ENCODE measurements at places on chromosomes 6 and 20.

DNA sequence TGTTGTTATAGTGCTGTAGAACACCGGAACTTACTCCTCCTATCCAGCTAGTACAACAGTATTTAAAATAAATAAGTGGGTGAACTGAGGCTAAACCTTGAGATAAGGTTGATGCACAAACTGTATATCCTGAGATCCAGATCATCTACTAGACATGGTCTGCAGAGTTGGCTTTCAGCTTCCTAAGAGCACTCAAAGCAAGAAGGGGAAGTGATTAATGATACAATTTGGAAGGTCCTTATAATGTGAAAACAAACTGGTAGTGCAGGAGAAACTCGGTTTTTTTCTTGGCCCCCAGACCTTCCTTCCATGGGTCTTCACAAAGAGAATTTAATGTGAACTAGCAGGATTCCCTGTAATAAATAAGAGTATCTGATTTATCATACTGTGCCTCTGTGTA is 27.4 kb upstream of the RREB1 start:
- DNase-seq, result no peak

- DNase-seq, result no peak
These were observed 155.3 kb downstream of the MTFR2 start for GRCh38 chr6:136094812-136095211.

- no peak for DNase-seq
These were observed 45.6 kb upstream of the ARFGEF2 start for GRCh38 chr20:48875914-48876240.

- DNase-seq, result no peak
These were observed 22.9 kb upstream of the NPBWR2 start for GRCh38 chr20:64130271-64130670.
